ENCODE measurements at places on chromosomes 6 and 20.
A peak's percentile ranks its signal among the peaks of the same experiment; 100 is the strongest.

- DNase-seq: no peak
Observed at GRCh38 chr20:8246716-8247115, 114.7 kb downstream of the PLCB1 start.

GRCh38 chr6:39777218-39777617 lies 15.0 kb upstream of the DAAM2 start:
- no peak for DNase-seq

GRCh38 chr6:163773646-163774045 lies 359.1 kb downstream of the QKI start:
- DNase-seq: no peak

DNA sequence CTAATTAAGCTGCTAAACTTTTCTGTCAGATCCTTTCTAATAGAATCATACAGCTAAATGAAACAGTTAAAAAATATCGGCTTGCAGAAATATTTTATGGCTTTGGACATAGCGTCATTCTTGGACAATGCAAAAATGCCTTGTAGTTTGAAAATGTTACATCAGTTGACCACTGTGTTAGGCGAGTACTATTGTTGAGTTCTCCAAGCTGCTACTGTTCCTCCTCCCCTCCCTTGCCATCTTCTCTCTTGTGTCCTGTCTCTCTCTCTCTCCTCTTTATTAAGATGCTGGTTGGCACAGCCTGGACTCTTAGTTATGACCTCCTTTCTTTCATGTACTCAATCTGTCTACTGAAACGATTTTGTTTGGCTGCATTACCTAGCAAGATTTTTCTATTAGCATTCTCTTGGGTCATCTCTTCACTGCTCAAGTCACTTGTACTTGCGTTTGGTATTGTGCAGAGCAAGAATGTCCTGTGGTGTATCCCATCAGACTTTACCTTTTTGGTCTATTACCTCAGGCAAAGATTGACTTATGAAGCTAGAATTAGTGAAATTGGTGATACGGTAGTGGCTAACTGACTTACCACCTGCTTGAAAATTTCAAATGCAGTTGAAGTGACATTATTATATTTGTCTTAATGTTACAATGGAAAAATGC lies 127.9 kb downstream of the FARS2 start:
- no peak for DNase-seq

GRCh38 chr6:91082311-91082832 lies 495.5 kb upstream of the MAP3K7 start:
- no peak for DNase-seq

DNA sequence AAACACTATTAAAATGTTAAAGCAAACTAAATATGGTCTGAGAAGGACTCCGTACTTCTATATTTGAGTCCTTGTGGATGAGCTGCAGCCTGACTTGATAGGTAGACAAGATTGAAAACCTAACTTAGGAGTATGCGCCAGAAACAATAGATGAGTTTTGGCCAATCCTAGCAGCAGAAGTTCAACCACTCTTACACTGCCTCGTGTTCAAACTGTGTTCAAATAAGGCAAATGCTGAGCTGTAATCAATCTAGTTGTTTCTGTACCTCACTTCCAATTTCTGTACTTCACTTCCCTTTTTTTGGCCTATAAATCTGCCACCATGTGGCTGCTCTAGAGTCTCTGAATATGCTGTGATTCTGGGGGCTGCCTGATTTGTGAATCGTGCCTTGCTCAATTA lies 13.2 kb upstream of the SERINC1 start:
- no peak for DNase-seq

GRCh38 chr6:156955494-156956183 lies 178.5 kb downstream of the ARID1B start:
- DNase-seq: no peak

GRCh38 chr6:135323202-135323668 lies 142.1 kb downstream of the MYB start:
- no peak for DNase-seq

GRCh38 chr6:108799791-108800190 lies 48.4 kb upstream of the ARMC2 start:
- no peak for DNase-seq

GRCh38 chr6:38168126-38168525 lies 348.6 kb downstream of the ZFAND3 start:
- DNase-seq: no peak

- DNase-seq: no peak
Observed at GRCh38 chr6:22082218-22082617, 214.6 kb downstream of the PRL start.

GRCh38 chr6:24391756-24392405 lies 10.9 kb upstream of the MRS2 start:
- DNase-seq: no peak

- no peak for DNase-seq
Observed at GRCh38 chr6:74814440-74814839, 391.4 kb downstream of the COL12A1 start.

- peak; percentile 13 for DNase-seq
Observed at GRCh38 chr6:138115201-138115600, 8.0 kb upstream of the PERP start.

DNA sequence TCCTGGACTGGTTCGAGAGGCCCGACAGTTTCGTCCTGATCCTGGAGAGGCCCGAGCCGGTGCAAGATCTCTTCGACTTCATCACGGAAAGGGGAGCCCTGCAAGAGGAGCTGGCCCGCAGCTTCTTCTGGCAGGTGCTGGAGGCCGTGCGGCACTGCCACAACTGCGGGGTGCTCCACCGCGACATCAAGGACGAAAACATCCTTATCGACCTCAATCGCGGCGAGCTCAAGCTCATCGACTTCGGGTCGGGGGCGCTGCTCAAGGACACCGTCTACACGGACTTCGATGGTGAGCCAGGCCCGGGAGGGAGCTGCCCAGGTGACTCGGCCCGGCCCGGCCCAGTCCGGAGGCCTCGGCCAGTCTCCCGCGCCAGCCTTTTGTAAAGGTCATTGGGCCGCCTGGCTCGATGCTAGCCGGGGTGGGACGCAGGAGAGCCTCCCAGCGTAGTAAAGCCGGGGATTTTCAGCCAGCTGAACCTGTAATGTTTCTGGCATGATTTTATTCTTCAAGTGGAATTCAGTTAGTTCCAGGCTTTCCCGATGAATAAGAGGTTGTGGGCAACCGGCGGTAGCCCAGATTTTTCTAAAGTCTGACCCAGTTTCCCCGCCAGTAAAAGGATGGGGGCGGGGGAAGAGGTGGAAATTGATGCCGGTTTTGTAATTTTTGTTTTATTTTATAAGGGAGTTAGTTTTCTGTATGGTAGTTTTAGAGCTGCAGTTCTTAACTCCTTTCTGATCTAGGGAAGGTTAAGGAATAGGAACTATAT lies 1.4 kb downstream of the PIM1 start:
- no peak for DNase-seq

- DNase-seq: peak; percentile 53
Observed at GRCh38 chr6:43608310-43608763, 20.7 kb downstream of the GTPBP2 start.

DNA sequence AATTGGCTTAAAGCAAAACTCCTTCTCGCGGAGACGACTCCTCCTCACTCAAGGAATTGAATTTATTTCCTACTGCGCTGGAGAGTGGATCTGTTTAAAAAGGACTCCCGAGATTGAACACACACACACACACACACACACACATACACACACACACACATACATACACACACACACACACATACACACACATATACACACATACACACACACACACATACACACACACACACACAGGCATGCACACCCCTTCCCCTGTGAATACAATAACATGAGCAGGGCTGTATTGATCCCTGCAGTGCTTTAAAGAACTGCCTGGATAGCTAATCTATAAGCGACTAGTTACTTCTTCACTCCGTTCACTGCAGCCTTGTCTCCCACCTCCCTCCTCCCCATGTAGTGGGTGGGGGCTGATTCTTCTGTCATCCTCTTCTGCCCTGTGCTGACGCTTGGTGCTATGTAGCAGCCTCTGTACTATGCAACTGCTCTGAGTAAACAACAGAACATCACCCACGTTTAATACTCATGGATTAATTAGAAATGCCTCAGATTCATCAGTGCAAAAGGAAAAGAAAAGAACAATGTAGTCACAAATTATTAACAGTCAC lies 549.0 kb downstream of the CDH26 start:
- no peak for DNase-seq

- DNase-seq: no peak
Observed at GRCh38 chr6:26088344-26088743, 1.1 kb downstream of the HFE start.

- DNase-seq: no peak
Observed at GRCh38 chr20:36405255-36405654, 99.1 kb downstream of the DLGAP4 start.

DNA sequence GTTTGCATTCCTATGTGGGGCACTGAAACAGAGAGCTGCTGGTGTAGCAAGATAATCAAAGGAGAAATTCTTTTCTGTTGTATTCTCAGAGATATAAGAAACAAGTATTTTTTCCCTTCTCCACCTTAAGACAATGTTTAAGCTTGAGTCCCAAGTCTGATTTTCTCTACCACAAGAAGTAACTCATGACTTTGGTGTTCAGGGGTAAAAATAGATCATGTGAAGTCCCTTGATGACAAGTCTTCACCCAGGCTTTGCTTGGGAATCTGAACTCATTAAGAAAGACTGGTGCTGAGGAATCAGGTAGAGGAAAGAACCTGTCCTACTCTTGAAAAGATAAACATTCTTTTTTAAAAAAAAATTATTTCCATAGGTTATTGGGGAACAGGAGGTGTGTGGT lies 205.6 kb downstream of the ALDH8A1 start:
- no peak for DNase-seq

DNA sequence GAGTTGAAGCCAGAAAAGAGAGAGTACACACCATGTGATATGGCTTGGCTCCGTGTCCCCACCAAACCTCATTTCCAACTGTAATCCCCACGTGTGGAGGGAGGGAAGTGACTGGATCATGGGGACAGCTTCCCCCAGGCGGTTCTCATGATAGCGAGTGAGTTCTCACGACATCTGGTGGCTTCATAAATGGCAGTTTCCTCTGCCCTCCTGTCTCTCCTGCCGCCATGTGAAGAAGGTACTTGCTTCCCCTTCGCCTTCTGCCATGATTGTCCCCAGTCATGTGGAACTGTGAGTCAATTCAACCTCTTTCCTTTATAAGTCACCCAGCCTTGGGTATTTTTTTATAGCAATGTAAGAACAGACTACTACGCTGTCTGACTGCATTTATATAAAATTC lies 40.3 kb downstream of the TAF4 start:
- no peak for DNase-seq

DNA sequence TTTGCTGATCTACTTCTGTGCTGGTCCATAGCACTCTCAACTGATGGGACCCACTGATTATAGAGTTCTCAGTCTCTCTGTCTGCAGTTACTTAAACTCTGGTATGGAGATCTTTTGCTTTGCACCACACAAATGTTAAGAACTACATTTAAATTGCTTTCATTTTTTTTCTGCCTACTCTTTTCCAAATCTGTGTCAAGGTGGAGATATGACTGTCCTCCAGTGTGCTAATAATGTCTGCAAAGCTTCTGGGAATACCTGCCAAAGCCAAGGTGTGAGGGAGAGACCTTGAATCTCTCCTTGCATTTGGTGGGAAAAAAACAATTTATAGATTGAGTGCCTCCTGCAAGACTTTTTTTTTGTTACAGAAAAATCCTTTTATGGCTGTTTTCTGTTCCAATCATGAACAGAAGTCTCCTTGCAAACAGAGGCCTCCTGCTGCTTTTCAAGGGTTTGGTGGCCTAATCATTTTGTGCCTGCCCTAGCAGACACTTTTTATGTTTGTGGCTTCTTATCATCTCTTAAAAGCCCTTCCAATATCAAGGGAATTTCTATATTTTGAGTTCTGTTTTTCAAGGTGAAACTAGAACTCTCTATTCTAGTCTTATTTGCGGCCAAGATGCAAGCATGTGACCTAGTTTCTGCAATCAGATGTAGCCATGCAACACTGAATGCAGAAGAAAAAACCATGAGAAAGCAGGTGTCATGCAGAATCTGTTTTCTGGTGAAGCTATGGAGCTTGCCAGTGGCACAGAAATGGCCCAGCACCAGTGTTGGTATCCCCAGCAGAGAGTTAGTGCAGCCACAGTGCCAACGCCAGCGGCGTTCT lies 23.2 kb upstream of the AKIRIN2 start:
- no peak for DNase-seq

DNA sequence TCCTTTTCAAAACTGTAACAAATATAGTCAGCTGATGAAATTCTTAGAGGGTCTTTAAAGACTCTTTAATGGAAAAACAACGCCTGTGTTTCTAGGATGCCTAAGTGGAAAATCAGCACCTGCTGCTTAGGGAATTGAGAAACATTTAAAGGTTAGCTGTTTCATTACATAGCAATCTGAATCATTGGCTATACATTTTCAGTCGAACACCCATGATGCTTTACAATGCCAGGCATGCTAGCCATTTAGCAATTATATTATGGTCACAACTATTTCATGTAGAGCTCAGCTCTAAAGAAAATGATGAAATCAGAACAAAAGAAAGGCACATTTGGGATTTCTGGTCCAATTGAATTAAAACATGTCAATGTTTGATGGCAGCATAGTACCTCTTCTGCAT lies 270.3 kb upstream of the SYNCRIP start:
- DNase-seq: no peak

DNA sequence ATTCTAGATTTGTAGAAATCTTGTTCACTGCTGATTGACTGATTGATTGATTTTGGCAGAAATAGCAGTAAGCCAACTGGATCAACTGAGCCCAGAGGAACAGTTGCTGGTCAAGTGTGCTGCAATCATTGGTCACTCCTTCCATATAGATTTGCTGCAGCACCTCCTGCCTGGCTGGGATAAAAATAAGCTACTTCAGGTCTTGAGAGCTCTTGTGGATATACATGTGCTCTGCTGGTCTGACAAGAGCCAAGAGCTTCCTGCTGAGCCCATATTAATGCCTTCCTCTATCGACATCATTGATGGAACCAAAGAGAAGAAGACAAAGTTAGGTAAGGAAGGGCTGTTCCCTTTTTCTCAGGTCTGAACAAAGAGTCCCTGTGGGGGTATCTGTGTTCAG lies 31.2 kb downstream of the TREML1 start:
- DNase-seq: peak; percentile 45

DNA sequence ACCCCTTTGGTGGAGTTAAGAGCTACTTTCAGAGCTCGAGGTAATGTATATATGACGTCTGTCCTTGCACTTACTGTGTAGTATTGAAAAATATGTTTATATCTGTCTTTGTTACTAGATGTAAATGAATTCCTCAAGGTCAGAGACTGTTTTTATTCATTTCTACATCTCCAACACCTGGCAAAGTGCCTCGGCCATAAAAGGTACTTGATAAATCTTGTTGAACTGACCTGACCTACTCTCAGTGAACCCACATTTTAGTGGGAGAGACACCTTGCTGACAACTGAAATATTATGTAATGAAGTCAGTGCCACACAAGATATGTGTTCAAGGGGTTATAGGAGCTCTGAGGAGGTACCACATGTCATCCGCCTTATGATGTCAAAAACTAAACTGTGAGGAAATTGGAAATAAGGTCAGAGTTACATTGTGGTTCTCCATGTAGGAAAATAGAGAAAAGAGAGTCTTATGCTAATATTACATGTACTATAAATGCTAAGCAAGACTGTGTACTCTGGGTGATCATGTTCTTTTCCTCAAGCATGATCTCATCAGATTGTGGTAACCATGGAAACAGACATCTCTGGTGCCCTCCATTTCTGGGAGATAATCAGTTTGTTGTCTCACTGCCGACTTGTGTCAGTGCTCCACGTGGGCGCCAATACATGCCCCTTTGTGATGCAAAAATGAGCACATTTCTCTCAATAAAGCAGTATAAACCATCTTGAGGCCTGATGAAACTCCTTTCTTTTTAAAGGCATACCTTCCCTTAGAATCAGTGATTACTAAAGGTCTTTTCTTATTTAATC lies 5.7 kb upstream of the TMEM30A start:
- no peak for DNase-seq
